Aorta (tissue), 5 donors: ENCODE measurements at places on chromosomes 4 and X. TPM values are rescaled to one million over a fixed set of nuclear protein-coding genes. Genes with fewer than 3 reads are reported as not detected.

The KDM6A gene
- 42.3 TPM for total RNA-seq

The PRIMPOL gene
- total RNA-seq, result 16.0 TPM

The ADH1B gene
- 502 TPM for total RNA-seq

DNA sequence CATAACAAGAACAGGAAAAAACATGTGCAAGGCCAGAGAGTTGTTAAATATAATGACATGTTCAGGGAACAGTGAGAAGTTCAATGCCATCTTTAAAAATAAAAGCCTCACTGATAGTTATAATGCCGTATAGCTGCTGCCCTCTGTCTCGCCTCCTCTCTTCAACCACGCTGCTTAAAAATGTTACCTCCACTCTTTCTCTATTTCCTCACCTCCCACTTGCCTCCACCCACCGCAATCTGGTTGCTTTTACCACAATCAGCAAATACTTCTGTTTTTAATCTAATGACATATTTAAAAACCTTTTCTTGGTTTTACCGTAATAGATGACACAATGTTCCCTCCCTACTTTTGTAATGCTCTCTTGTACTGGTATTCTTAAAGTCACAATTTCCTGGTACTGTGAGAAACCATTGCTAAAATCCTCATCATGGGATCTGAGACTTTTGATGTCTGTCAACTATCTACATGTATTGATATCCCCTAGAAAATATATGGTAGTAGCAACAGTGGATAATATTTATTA is 66.0 kb downstream of the GABRA2 start:
- H3K4me3 ChIP-seq, result no peak overlapping the region
- no peak overlapping the region for H3K27ac ChIP-seq
- no peaks in the 10 kb centered on the region for H3K4me1 ChIP-seq
- no peaks in the 10 kb centered on the region for H3K36me3 ChIP-seq

DNA sequence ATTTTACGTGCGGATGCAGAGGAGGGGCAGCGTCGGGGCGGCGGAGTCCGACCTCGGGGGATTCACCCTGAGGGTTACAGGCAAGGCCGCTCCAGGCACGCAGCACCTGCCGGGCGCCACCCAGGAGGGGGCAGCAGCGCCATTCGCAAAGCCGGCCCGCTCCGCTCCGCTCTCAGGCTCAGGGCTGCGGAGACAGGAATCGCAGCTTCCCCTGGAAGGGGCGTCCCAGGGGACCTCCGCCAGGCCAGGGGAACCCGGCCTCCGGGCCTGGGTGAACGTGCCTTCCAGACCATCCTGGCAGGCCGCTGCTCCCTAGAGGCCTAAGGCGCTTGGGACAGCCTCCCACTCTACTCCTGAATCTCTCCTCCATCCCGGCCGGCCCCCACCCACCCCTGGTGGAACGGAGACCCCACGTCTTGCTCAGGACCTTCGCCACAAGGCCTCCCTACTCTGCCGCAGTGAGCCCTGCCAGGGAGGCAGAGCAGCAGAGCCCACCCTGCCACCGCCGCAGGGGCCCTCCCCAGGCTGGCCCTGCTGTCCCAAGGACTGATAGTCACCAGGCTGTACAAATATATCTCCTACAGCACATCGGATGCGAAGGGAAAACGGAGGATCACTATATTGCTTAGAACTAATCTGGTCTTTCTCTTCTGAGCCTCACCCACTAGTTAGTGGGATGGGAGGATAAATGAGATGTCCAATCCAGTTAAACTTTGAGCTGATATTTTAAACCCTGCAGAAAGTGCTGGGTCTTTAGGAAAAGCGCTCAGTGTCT is 115.0 kb downstream of the SMIM20 start:
- H3K36me3 ChIP-seq, result no peaks in the 10 kb centered on the region
- H3K27ac ChIP-seq, result no peak overlapping the region
- no peaks in the 10 kb centered on the region for H3K27me3 ChIP-seq
- H3K4me1 ChIP-seq, result peaks cover 2% of the 10 kb centered on the region

DNA sequence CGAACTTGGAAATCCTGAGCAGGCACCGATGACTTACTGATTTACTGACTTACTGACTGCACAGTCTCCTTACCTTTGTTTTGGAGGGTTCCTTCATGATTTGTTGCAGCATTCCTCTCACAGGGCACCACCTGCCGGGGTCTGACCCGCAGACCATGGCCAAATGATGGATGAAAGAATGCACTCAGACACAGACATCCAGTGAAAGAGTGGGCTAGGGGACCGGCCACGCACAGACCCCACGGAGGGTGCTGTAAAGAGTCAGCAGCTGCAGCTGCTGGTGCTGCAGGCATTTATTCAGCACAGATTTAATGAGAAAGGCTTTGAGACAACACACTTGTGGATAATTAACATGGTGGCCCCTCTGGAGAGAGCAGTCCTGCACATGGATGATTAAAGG is 3.4 kb downstream of the MAGEB5 start:
- H3K4me3 ChIP-seq, result no peak overlapping the region
- DNase-seq, result no peak
- H3K27me3 ChIP-seq, result no peaks in the 10 kb centered on the region
- no peak overlapping the region for H3K27ac ChIP-seq
- no peaks in the 10 kb centered on the region for H3K36me3 ChIP-seq

DNA sequence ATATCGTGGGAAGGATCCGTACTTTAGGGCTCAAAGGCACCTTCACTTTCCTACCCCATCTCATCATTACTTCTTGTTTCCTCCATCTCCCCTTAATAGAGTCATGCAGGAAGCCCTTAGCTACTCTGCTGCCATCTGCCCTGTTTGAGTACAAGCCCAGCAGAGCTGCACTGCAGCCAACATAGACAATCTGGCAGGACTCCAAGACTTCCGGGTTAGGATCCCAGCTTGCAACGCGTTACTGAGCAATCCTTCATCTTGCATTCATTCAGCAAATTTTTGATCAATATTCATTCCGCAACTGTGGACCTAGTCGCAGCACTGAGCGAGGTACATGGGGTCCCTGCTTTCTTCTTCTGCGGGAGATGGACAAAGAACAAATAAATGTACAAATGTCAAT is 344.9 kb downstream of the BCOR start:
- peaks cover 6% of the 10 kb centered on the region for H3K4me1 ChIP-seq
- H3K4me3 ChIP-seq, result no peak overlapping the region
- H3K27me3 ChIP-seq, result no peaks in the 10 kb centered on the region
- peak overlapping the region; percentile 71 for H3K27ac ChIP-seq
- no peaks in the 10 kb centered on the region for H3K36me3 ChIP-seq

- H3K4me3 ChIP-seq, result no peak overlapping the region
- H3K36me3 ChIP-seq, result no peaks in the 10 kb centered on the region
- no peak for DNase-seq
- H3K27ac ChIP-seq, result no peak overlapping the region
- peaks cover 5% of the 10 kb centered on the region for H3K4me1 ChIP-seq
Measured at GRCh38 chr4:38747629-38748028, 35.2 kb downstream of the TLR10 start.
